NCI-H187 treated with DMSO at 0.1 percent for 48 hours (cell line): ENCODE measurements at places on chromosomes 5 and 9.

DNA sequence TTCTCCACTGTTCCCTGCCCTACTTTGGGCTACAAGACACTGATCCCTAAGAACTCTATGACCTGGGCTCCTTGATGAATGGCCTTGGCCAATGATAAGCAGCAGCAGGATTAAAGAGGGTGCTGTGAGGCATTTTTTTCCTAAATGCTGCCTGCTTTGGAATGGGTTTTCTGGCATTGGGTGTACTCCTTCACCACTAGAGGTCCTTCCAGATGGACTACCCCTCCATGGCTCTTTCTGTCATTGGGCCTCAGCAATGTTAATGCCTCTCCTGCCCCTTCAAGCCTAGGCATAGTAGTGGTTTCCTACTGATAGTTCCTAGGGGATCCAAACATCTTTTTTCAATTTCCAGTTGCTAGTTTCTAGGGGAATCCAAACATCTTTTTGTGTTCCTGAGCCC lies 319.3 kb upstream of the RPS23 start:
- no peak for DNase-seq

DNA sequence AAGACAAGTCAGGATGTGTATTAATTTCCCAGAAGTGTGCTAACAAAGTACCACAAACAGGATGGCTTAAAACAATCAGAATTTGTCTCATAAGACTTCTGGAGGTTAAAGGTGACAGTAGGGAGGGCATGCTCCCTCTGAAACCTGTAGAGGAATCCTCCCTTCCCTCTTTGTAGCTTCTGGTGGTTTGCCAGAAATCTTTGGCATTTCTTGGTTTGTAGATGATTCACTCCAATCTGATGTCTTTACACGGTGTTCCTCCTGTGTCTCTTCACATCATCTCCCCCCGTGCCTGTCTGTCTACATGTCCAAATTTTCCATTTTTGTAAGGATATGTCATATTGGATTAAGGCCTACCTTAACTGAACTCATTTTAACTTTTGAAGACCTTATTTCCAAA lies 471.5 kb downstream of the ZNF608 start:
- DNase-seq: no peak

- DNase-seq: no peak
These were observed 20.4 kb downstream of the HAVCR2 start for GRCh38 chr5:157088342-157088990.

- no peak for DNase-seq
These were observed 371.8 kb upstream of the RGMB start for GRCh38 chr5:98401656-98402055.

- DNase-seq: no peak
These were observed 188.6 kb downstream of the HINT1 start for GRCh38 chr5:130976493-130976892.

GRCh38 chr9:32577316-32577715 lies 4.4 kb upstream of the NDUFB6 start:
- no peak for DNase-seq

DNA sequence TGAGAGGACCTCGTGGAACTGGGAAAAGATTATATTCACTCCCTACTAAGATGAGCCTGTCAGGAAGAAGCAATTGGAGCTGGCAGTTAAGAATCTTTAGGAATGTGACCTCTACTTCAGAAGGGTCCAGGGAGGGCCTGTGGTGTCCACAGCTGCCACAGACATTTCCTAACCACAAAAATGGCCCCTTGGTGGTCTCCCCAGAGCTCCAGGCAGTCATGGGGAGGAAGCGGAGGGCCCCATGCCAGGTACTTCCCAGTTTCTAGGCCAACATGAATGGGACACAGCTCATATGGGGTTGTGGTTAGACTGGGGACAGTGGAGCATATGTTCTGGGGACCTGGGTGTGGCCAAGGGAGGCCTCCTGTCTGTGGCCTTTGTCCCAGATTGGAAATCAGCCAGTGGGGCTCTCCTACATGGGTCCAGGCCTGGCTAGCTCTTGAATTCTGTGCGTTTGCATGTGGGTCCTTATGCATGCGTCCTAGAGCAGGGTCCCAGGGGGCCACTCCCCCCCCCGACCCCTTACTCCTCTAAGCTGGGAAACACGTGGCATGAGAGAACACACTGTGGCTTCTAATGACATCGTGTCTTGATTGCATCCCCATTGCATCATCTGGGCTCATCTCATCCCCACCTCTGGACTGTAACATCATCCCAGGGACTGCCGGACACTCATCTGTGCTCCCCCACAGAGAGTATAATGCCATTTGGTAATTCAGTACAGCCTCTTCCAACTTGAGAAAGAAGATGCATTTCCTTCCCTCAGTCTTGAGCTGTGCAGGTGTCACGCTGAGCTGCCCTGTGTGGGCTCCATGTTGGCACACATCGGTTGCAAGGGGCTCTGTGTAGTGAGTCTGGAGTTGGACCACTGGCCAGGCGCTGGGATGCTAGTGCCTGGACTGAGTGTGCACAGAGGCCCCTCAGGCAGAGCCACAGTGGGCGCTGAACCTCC lies 31.3 kb downstream of the IRF1 start:
- no peak for DNase-seq

DNA sequence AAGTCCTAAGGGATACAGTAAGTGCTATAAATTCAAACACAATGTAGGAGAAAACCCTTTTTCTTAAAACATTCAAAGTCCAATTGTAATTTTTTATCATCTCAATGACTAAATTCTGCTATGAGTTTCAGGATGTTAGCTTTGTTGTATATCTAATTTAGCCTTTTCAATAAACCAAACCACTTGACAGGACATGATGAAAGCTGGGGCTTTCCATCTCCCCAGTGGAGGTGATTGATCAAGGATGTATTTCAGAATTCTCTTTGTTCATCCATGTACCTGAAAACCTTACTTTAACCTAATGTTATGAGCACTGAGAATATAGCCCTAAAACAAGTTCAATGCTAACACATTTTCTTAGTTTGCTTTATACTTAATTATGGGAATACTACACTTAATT lies 639.0 kb upstream of the ITGA1 start:
- DNase-seq: no peak

DNA sequence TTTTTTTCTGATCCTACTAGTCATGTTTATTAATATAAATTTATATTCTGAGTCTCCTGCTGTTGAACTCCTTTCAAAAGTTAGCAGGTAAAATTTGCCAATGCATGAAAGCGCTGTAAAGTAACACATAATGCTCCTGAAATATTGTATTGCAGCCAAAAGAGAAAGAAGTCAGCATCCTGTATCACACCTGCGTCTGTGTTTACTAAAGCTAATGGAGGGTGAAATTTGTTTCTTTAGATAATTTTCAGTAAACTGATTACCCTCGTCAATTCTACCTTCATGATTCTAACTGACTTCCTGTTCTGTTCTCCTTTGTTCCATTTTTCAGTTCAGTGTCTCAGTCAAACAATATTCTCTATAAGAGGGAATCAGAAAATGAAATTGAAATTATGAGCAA lies 415.4 kb downstream of the CDH9 start:
- DNase-seq: no peak

DNA sequence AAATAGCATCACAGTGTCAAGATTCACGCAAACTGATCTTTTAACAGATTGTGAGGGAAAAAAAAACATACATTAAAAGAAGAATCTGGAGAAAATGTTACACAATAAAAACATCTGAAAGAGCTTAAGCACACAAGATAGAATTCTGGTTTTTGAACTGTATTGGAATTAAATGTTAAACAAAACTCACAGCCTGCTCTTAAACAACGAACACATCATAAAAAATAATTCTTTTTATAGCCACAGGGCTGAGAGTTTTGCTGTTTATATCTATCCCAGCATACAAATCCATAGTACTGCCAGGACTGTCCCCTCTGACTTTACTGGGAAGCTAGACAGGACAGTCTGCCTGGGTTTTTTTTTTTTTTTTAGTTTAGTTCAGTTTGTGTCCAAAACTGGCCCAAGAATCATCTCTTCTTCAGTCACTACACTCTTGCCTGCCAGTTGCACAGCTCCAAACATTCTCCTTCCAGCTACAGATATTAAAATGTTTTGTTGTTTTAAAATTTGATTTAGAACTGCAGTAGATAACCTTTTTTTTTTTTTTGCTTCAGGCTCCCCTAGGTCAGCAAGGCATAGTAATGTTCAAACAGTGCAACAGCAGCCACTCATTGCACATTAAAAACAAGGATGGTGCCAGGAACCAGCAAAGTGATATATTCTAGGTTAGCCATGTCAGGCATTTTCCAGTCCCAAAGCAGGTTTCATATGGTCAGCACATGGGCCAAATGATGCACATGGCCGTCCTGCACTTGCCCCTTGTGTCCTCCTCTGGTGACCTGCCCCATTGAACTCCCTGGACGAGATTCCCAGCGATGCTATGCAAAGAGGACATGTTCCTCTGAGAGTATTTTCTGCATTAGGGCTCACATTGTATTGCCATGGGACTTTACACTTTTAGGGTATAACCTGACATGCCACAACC lies 173.6 kb downstream of the ARL15 start:
- DNase-seq: no peak

DNA sequence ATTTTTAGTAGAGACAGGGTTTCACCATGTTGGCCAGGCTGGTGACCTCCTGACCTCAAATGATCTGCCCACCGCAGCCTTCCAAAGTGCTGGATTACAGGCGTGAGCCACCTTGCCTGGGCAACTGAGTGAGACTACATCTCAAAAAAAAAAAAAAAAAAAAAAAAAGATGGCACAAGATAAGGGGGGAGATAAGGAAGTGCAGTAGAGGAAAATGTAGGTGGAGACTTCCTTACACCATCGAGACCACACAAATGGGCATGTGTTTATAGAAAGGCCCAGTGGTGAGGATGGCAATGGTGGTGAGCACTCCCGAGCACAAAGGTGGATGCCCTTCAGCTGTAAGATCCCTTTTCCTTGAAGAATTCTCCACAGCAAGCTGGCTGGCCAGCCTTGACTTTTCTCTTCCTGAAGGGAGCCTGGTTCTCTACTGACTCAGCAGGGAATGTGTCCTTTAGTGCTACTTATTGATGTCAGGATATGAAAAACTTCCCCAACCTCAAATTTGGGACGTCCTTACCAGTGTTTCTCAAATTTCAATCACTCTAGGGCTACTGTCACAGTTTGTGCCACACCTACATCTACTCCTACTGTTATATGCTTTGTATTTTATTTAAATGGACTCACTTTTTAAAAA lies 28.2 kb downstream of the ERGIC1 start:
- DNase-seq: no peak

GRCh38 chr9:105072476-105072875 lies 144.5 kb upstream of the ABCA1 start:
- DNase-seq: no peak

DNA sequence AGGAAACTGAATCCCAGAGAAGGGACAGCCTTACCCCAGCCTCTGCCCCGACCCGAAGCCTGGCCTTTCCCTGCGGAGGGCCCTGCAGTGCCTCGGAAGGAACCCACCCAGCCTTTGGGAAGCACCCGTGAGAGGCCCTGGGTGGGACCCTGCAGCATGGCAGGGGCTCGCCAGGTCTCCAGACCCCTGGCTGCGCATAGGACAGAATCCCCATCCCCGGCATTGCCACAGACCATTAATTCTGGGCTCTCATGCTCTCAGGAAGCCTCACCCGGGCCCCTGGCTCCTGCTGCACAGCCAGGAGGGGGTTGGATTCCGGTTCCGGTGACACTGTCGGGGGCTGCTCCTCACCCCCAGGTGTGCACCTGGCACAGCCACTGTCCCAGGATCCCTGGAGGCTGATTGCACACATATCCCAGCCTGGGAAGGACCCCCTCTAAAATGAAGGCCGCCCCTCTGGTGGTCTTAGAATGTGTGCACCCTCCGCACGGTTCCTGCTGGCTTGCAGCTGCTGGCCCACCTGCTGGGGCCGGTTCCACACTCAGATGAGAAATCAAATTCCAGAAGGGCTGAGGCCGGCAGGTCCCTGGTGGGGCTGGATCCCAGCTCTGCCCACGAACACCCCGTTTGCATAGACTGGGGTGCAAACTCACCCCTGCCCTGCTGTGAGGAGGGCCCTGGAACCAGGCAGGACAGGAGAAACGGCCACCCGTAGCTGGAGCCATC lies 4.7 kb downstream of the EGFL7 start:
- DNase-seq: no peak

DNA sequence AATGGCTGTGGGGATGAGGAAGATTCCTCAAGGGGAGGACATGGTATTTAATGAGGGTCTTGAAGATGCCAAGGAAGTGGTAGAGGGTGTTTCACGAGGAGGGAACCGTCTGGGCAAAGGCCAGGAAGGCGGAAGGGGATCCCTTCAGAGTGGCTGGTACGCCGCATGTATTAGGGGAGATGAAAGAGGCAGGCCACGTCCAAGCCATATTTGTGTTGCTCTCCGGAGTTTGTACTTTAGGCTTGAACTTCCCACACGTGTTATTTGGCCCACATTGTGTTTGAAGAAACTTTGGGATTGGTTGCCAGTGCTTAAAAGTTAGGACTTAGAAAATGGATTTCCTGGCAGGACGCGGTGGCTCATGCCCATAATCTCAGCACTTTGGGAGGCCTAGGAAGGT lies 1.2 kb downstream of the FXN start:
- DNase-seq: no peak

- no peak for DNase-seq
These were observed 37.6 kb upstream of the MAST4 start for GRCh38 chr5:66558560-66558959.

DNA sequence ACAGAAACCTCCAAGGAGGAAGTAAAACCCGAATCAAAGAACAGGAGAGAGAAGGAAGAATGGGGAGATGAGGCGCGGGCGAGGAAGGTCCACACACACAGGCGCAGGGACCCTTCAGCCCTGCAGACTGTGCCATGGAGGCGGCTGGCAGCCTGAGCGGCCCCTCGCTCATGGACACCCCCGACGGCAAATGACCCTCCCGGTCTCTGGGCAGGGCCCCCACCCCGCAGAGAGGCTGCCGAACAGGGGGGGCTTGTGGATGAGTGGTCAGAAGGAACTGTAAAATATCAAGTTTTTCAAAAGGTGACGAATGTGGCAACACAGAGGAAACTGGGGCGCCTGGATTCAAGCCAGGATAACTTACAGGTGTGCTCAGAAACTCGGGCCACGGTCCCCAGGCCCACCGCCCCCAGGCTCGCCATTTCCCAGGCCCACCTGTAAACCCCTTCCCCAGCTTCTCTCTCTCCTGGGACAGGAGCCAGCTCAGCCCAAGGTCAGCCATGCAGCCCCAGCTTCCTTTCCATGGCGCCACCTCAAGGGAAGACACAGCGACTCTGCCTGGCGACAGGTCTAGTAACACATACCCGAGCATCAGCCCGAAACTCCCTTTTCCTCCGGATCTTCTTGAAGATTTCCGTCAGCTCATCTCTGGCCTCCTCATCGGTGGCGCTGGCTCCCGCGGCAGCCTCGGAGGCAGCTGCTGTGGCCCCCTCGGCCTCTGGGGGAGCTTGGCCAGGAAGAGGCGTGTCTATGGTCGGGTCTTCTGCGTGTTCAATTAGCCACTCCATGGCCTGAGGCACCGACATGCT lies 16.5 kb downstream of the UBAC1 start:
- no peak for DNase-seq

DNA sequence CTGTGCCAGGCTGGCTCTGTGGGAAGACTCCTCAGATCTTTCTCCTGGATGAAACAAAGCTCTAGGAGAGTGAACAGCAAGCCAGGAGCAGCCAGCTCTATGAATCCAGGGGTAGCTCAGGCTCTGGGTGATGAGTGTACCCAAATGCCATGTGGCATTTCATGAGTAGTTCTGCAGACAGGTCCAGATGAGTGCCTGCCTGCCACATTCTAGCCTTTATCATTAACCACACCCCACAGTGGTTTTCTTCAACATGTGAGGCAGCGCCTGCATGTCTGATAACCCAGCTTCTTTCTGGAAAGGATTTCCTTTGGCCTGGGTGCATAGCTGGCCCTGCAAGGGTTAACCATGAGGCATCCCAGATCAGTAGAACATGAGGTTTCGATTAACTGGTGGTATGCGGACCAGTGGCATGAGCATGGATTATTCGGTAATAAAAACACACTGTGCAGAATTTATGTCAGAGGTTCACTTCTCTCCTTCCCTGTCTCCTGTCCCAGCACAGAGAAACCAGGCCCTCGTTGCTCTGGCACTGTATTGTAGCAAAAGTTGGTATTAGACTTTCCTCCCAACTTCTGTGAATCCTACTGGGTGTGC lies 381.9 kb upstream of the ZNF462 start:
- DNase-seq: no peak
